Left ventricle myocardium inferior (tissue), 1 donor: ENCODE measurements at places on chromosomes 5 and 9.
A peak's percentile ranks its signal among the peaks of the same experiment; 100 is the strongest.

DNA sequence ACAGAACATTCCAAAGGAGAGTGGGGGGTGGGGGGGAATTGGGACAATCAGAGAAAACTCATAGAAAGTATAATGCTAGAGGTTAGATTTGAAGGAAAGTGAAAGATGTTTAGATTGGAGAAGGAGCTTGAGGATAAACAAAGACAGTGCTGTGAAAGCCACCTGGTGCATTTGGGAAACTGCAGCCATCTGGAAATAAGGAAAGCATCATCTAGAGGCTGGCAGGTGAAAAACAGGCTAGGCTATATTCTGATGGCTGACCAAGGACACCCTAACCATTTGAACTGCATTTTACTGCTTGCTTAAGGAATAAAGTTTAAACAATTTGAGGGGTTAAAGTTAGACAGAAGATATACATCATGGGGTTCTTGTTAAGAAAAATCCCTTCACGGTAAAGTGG, 296.4 kb downstream of the CETN3 start:
- no peak for DNase-seq

- no peak for DNase-seq
Measured at GRCh38 chr9:78539904-78540303, 243.0 kb downstream of the PSAT1 start.

- no peak for DNase-seq
Measured at GRCh38 chr9:4980086-4980727, 4.9 kb upstream of the JAK2 start.

- DNase-seq: no peak
Measured at GRCh38 chr5:113058269-113058668, 81.7 kb downstream of the DCP2 start.

- no peak for DNase-seq
Measured at GRCh38 chr9:91211919-91212318, 149.8 kb downstream of the AUH start.

DNA sequence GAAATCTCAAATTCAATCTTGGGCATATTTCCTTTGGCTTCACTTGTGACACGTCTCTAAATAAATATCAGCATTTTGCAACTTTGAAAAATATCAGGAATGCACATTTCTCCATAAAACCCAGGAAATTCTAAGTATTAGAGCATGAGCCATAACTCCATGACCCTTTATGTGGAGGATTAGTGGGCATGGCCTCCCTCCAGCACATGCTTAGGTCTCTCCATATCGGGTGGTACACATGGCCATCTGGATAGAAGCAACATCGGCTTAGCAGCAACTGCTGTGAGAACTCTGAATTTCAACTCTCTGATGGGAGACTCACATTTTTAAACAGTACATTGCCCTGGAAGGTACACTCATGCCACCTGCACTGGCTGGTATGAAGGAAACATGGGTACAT, 73.7 kb upstream of the EGFLAM start:
- no peak for DNase-seq

DNA sequence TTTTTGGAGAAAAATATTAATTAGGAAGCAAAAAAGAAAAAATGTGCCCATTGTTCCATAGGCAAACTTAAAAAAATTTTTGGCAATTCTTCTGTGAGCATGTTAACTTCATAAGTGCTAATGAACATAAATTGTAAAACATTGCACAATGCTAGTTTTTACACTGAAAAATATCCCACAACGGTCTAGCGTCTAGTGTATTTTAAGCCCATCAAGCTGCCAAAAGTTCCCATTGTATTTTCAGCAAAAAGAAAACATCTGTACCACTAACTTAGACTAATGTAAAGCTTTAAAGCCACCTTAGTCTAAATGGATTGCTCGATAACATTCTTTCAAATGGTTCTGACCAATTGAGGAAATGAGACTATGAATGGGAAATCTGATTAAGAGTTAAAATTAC, 2.8 kb downstream of the NR6A1 start:
- no peak for DNase-seq

- DNase-seq: peak; percentile 40
Measured at GRCh38 chr5:1502046-1502736, 21.6 kb downstream of the LPCAT1 start.

- no peak for DNase-seq
Measured at GRCh38 chr5:155926031-155926430, 400.9 kb upstream of the SGCD start.
